ENCODE measurements at places on chromosomes 12 and 14.

DNA sequence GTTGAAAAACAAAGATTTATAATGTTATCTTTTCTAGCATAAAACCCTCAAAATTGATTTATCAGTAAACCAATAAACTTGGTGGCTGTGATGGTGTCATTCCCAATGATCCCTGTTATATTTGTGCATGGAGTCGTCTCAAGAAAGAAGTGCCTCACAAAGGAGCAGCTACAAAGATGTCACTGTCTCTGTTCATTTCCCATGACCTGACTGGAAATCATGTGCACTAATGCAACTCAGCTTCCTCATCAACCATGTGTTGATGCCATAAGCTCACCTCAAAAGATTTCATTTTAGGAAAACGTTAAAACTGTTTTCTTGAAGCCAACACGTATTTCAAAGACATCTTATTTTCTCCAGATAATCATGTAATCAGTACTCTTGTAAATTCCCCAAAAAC lies 28.8 kb downstream of the CLEC1A start:
- no peak for DNase-seq

DNA sequence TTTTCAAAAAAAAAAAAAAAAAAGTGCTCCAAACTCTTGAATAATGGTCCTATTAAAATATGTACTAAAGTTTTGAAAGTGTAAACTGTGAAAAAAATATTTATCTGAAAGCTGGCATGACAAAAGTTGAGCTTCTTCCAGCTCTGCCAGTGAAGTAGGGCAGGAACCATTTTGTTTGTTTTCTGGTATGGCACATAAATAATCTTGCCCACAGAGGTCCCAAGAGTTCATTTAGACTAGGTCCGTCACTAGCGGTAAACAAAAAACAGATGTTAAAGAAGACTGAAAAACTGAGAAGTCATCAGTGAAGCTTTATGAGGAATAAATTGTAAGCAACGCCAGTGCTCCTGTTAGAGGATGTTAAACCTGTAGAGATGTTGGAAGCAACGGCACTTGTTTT lies 7.0 kb downstream of the ERP27 start:
- DNase-seq: no peak

DNA sequence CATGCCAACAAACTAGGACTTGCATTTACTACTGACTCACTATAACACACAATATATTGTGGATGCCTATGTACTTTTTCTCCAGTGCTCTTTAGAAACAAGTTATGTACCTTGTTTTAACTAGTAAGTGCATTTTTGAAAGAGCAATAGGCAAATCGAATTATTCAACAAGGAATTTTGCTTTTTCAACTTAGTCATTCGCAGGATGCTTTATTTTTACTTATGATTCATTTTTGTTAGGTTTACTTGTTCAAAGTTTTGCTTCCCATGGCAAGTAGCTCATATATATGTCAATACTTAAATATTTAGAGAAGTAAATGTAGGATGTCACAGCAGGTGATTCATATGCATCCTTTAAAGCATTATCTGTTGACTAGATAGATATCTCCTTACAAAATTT lies 149.8 kb downstream of the PELI2 start:
- DNase-seq: no peak

- peak; percentile 38 for DNase-seq
Measured at GRCh38 chr14:20413744-20414082, 412 bp upstream of the TEP1 start.

- DNase-seq: no peak
Measured at GRCh38 chr12:30622509-30622908, 73.2 kb downstream of the IPO8 start.

GRCh38 chr12:1880876-1881275 lies 37.6 kb downstream of the CACNA2D4 start:
- no peak for DNase-seq

GRCh38 chr12:22089486-22089885 lies 43.5 kb downstream of the CMAS start:
- DNase-seq: no peak

- no peak for DNase-seq
Measured at GRCh38 chr14:57380935-57381334, 9.5 kb upstream of the NAA30 start.

- no peak for DNase-seq
Measured at GRCh38 chr12:68018315-68018714, 29.1 kb downstream of the IFNG-AS1 start.

DNA sequence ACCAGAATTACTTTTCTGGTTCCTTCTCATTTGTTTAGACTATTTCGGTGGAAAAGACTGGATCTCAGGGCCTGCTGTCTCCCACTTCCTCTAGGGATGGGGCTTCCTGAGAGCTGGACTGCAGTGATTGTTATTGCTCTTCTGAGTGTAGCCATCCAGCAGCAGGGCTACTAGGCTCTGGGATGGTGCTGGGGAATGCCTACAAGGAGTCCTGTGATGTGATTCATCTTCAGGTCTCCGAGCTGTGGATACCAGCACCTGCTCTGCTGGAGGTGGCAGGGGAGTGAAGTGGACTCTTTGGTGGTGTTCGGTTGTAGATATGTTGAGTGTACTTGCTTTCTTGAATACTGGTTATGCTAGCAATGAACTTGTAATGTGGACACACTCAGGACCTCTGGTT lies 42.7 kb downstream of the AEBP2 start:
- DNase-seq: no peak

- no peak for DNase-seq
Measured at GRCh38 chr14:100526632-100527031, 60.6 kb downstream of the BEGAIN start.

DNA sequence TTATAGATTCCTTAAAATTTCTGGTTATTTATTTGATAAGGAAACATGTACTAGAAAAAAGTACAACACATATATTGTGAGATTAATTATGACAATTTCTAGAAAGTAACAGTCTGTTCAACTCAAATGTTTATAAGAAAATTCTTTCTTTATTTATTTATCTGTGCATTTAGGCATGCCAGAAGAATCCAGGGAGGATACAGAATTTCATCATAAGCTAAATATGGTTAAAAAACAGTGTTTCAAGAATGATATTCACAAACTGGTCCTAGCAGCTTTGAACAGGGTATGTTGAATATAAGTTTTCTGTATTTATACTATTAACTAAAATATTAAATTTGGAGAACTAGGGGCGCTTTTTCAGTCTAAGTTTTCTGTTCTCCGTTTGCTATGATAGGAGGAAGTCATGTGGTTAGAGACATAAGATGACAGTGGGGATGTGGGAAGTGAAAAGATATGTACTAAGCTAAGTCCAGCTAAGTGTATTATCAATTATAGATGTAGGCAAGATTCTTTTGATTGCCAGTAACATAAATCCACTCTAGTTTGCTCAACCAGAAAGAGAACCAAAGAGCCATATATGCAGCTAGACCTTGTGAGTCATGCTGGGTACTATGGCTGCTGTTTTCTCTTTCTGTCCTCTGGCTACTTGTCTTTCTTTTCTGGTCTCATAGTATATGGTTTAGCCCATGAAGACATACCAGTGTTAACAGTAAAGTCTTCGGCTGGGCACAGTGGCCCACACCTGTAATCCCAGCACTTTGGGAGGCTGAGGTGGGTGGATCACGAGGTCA lies 39.0 kb downstream of the LRRK2 start:
- DNase-seq: no peak

DNA sequence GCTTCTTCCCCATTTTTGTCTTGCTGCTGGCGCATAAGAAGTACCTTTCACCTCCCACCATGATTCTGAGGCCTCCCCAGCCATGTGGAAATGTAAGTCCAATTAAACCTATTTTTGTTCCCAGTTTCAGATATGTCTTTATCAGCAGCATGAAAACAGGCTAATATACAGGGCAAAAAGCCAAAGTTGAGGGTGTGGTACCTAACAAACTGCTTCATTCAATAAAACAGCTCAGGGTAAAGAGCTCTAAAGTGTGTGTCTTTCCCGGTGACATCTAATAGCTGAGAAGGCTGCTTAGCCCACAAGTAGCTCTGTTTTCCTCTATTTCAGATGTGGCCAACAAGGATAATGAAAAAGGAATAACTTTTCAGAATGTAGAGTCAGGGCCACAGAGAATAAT lies 76.7 kb upstream of the SLC8A3 start:
- no peak for DNase-seq

DNA sequence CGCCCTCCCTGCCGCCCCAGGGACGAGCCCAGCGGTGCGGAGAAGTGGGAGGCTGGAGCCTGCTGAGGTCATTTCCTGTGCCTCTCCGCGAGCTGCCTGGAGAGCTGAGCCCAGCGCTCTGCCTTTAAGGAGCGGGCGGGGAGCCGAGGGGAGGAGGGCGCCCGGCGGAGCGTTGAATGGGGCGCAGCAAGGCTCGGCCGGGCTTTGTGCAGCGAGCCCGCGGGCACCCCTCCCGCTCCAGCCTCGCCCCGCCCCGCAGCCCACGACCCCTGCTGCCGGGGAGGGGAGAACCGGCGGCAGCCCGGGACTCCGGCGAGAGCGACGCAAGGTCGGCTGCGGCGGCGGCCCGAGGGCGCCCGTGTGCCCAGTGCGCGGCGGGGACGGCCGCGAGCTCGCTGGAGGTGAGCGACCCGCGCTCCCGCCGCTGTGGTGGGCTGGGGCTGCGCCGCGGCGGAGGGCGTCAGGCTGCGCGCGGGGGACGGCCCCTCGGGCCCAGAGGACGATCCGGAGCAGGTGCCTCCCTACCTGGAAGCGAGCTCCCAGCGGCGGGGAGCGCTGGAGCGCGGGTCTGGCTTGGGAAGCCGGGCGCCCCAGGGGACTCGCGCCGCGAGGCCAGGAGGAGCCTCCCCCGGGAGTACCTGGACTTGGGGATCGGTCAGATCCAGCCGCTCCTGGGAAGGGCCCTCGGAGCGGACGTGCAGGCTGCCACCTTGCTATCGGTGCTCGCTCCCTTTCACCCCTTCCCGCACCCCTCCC lies at the start of gene PLEKHH1:
Gene PLEKHH1 (plus strand): TSS at position 293 of the 756 bp plus-strand sequence. CDS start 8,578 bp downstream, outside the sequence.
- DNase-seq: peak; percentile 64

GRCh38 chr12:7061138-7061537 lies 620 bp downstream of the C1S start:
- no peak for DNase-seq

DNA sequence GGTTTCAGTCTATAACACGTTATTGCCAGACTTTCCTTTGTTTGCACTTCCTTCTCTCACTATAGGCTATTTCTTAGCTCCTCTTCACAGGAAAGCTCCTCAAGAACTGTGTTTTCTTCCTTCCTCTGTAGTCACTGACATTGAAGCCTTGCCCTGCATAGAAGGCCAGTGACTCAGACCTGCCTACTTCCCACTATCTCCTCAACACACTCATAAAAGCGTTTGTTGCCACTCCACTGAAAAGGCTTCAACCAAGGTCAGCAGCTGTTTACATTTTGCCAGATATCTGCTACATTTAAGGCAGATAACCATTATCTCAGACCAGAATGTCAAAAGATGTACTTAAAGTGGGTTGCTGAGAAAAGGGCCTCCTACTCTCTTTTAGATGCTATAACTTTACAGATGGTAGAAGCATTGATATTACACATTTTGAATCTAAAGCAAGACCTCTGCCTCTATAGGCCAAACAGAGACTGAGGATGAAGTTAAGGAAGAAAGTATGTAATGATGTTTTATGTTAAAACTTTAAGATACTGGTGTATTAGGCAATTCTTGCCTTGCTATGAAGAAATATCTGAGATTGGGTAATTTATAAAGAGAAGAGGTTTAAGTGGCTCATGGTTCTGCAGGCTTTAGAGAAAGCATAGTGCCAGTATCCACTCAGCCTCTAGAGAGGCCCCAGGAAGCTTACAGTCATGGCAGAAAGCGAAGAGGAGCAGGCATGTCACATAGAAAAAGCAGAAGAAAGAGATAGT lies 233.3 kb upstream of the FLRT2 start:
- DNase-seq: no peak

- no peak for DNase-seq
Measured at GRCh38 chr14:73736842-73737241, 22.7 kb upstream of the PNMA1 start.

GRCh38 chr14:35303149-35303935 lies 11.2 kb downstream of the PSMA6 start:
- DNase-seq: no peak

GRCh38 chr14:104389326-104390220 lies 190.0 kb upstream of the C14orf180 start:
- DNase-seq: peak; percentile 53

DNA sequence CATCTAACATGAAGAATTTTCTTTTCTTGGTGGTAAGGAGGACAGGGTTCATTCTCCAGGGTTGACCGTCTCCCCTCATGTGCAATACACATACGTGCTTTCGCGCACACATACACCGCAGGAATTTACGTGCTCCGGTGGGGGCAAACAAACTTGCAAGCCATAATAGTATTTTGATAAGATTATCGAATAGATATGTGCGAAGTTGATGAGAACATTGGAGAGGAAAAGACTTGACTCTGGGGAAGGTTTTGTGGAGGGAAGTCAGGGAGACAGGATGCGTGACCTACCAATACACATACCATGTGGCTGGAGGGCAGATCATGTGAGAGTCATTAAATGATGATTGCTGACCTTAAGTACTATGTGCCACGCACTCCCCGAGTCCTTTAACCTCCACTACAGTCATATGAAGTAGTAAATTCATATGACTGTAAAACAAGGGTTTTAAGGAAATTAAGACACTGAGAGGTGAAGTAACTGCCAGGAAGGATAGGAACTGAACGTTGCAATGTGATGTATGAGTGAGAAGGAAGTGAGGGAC lies 921 bp downstream of the RAD51B start:
- DNase-seq: no peak

DNA sequence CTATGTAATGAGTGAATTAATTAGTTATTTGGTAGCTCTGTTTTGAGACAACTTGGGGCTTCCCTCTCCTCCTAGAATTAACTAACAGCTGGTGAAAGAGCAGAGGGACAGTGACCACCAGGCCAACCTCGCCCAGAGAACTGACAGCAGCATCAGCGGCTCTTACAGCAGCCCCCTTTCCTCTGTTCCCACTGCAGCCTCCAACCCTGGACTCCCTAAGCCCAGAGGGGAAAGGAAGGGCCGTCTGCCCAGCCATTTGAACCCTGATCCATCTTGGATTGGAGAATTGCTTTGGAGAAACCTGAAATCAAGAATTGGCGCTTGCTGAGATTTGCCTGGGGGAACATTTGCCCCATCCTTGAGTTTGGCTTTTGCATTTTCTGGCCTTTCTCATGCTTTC lies 45.5 kb downstream of the B4GALNT3 start:
- DNase-seq: no peak

- DNase-seq: no peak
Measured at GRCh38 chr14:69582212-69582611, 7.5 kb upstream of the CCDC177 start.

GRCh38 chr12:85562765-85563164 lies 273.4 kb downstream of the RASSF9 start:
- no peak for DNase-seq
